ENCODE measurements at places on chromosomes 5 and 9.

DNA sequence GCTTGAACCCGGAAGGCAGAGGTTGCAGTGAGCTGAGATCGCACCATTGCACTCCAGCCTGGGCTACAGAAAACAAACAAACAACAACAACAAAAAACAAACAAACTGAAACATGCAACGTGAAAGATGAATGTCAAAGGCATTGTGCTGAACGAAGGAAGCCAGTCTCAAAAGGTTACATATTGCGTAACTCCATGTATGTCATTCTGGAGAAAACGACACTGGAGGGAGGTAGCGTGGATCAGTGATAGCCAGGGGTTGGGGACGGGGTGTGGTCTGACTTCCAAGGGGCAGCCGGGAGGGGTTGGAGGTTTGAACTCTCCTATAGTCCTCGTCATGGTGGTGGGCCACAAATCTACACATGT, 12.1 kb upstream of the WDR5 start:
- DNase-seq, result no peak

- no peak for DNase-seq
Observed at GRCh38 chr5:67917561-67917960, 298.0 kb upstream of the PIK3R1 start.

GRCh38 chr5:169697511-169697890, 60.4 kb downstream of the DOCK2 start:
- no peak for DNase-seq

DNA sequence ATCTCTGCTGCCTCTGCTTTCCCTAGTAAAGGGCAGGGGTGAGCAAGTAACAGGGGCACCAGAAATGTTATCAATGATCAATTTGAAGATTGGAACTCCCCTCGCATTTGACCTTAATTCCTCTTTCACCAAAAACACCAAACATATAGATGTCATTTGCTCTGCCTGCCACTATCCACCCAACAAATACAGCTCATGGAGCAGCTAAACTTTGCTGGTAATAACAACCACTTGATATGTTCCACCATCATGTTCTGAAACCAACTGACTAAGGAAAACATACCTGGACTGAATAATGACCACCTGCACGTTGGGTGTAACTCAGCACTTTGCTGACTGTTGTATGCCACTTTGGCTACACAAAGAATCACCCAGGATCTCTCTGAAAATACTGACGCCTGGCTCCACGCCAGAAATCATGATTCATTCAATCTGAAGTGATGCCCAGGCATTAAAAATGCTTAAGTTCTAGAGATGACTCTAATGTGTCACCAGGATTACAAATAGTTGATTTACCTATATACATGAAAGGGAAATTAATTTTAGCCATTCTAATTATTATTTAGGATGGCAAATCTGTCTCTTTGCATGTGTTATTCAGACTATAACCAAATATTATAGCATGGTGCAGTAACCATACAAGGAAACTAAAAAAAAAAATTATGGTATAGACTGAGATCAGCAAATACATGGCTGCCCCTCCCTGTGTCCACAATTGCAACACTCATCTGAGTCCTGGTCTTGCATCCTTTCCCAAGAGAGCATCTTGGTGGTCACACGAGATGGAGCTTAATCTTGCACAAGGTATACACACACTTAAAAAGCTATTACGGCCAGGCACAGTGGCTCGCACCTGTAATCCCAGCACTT, 43.1 kb upstream of the TTC39B start:
- peak; percentile 8 for DNase-seq

GRCh38 chr9:32500768-32501167, 25.2 kb downstream of the RIGI start:
- DNase-seq, result no peak

- DNase-seq, result no peak
Observed at GRCh38 chr5:51661646-51662265, 278.5 kb downstream of the ISL1 start.

GRCh38 chr5:133122711-133123110, 70.9 kb downstream of the HSPA4 start:
- DNase-seq, result no peak

DNA sequence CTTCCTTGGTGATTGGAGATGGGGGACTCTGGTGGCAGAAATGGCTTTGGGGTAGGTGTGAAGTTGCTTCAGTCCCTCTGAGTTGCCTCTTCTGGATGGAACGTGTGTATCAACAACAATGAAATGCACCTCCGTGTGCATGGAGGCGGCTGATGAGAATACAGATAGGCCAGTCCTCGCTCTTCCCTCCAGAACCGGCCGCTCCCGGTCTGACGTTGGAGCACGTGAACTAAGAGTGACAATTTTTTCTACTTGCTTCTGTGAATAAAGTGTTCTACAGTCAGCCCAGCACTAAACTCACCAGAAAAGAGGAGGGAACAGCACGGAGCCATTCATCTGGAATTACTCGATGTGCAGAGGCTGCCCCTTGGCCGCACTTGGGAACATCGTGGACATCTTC, 90.7 kb downstream of the ANKRD33B start:
- DNase-seq, result no peak

- DNase-seq, result no peak
Observed at GRCh38 chr5:7770436-7770835, 80.5 kb downstream of the CFAP90 start.

All from hematopoietic multipotent progenitor cell treated with erythropoietin and hydrocortisone succinate and interleukin-3 and kit ligand, for 15 days (in vitro differentiated cells).